ENCODE measurements at places on chromosomes 4 and X.

DNA sequence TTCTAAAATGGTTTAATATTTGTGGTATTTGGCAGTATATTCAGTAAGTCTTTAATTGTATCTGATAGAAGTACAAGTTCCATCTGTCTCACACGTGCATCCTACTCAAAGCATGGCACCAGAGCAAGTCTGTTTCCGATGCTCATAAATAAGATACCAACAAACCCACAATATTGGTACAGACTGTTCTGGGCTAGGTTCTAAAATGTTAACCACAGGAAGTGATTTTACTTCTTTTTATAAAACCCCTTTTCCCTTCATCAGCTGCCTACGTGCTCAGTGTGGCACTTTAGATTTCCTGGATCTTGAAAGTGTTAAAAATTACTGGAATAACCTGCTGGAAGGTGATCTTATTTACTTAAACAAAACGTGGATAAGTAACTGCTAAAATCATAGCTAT lies 165.1 kb downstream of the CFAP299 start:
- DNase-seq = peak; percentile 94

GRCh38 chr4:8528713-8529112 lies 51.5 kb upstream of the GPR78 start:
- DNase-seq = peak; percentile 98

- no peak for DNase-seq
These were observed 65.4 kb downstream of the ANKRD17 start for GRCh38 chr4:73193155-73193554.

GRCh38 chr4:169351872-169352271 lies 81.1 kb upstream of the SH3RF1 start:
- no peak for DNase-seq

DNA sequence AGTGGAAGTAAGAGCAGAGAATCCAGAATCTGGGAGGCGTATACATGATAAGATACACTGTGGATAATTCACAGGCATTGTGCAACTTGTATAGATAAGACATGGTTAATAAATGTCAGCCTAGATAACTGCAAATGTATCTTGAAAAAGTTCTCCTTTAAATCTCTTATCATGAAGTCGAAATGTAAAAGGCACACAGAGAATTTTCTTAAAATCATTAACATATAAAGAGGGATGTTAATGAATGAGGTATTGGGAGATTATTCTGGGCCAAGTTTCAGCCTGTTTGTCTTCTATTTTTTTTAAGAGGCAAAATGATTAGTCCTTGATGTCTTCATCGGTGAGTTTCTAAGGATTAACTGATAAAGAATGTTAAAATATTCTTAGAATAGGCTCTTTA lies 835 bp downstream of the TDO2 start:
- no peak for DNase-seq

DNA sequence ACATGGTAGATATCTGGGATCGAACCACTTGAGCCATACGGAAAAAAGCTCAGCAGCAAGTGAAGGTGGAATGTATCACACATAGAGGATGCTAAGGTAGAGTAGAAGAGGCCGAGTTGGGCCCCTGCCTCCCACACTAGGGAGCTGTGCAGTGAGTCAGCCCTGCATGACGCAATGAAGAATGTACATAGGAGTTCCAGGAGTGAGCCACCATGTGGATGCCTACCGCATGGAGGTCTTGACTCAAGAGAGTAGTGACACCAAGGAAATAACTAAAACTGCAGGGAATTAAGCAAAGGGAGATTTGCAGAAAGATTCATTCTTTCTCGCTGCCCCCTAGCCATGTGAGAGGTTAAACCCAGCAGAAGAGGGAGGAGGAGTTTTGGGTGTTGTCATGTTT lies 389.6 kb upstream of the IGFBP7 start:
- no peak for DNase-seq

DNA sequence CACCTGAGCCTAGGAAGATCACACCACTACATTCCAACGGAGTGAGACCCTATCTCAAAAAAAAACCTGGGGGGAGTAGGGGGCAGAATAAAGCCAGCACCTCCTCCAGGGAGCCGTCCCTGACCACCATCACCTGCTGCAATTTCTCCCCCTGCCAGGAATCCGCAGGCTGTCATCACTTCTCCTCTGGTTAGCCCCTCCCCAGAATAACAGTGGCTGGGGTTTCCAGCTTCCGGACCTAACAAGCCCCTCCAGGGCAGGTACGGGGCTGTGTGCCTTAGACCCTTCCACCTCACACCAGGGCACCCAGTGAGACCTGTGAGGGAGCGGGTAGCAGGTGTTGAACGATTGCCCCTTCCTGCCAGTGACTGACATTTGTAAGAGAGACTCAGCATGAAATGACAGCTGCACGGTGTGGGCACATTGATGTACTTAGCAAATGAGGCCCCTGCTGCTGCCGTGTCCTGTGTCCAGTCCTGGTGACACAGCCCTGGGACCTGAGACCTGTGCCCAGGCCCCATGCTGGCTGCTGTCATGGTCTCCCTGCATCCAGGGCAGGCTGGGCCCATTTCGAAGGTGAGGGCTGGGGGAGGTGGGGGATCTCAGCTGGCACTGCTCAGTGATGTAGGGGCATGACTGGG lies 6.7 kb upstream of the WFS1 start:
- DNase-seq = no peak

DNA sequence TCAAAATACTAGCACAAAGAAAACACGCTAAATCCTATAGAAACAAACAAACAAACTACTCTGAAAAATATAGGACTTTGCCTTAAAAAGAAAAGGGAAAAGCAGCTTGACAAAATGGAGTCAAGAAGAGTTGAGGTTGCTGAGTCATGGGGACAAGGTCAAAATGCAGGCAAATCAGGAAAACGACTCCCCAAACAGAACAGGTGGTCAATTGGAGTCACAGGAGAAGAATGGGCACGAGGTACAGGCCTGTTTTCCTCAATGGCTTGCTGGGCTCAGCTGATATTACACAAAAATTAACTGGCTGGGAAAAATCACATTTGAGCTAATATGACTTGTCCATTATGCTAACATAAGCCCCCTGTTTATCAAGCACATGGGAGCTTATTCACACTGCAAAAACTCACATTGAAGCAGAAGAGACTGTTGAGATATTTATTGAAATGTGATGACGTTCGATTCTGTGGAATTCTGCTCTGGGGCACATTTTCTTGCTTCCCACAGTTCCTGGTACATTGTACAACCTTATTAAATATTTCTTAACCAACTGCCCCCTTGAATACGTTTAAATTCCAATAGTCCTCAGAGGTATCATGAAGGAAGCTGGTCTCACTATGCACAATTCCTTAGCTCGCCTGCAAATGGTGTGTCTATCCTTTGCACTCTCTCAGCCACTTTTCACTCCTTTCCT lies 1622.1 kb downstream of the STIM2 start:
- DNase-seq = peak; percentile 79

- DNase-seq = no peak
These were observed 131.5 kb upstream of the FAT1 start for GRCh38 chr4:186855111-186855510.

GRCh38 chrX:9867226-9867625 lies 81.0 kb downstream of the SHROOM2 start:
- no peak for DNase-seq

DNA sequence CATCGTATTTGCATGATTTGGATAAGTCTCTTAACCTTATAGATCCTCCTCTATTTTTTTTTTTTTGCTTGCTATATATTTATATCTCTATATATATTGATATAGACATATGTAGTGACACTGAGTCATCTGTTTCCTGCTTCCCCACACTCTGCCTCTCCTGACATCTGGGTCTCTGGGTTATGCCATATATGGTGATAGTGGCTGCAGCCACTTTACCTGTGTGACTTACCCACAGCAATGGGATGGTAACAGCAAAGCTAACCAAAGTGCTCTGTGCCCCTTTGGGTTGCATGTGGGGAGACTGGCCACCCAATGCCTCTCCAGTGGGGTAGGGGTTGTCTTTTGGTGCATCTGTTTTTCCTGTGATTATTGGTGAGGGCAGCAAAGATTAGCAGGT lies 14.5 kb downstream of the CMC4 start:
- no peak for DNase-seq

DNA sequence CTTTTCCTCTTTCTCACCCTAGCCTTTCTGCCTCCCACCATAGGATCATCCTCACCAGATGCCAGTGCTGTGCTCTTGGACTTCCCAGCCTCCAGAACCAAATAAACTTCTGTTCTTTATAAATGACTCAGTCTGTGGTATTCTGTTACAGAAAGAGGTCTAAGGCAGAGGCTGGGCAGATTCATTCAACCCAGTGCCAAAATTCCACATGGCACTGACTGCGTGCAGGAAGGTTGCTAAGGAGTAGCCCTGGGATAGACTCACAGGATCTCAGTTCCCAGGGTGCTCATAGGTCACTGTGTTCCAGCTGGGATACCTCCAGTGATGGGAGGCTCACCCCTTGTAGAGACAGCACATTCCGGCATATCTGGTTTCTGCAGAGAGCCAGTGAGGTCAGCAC lies 22.0 kb downstream of the SORCS2 start:
- peak; percentile 31 for DNase-seq

DNA sequence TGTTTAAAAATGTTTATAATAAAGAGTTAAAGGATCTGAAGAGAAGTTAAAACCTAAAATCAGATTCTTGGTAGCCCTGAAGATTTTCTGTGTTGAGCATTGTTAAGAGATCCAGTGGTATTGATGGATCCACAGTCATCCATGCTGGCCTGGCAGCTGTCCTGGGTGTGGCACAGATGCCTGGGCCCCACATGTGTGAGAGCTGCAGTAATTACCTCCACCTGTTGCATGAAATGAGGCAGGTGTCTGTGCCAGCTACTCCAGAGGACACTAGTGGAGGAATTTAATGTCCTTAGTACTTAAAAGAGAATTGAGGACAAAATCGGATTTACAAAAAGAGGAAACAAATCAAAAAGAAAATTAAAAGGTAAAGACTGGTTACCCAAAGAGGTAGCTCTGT lies 44.0 kb downstream of the MGST2 start:
- DNase-seq = no peak

DNA sequence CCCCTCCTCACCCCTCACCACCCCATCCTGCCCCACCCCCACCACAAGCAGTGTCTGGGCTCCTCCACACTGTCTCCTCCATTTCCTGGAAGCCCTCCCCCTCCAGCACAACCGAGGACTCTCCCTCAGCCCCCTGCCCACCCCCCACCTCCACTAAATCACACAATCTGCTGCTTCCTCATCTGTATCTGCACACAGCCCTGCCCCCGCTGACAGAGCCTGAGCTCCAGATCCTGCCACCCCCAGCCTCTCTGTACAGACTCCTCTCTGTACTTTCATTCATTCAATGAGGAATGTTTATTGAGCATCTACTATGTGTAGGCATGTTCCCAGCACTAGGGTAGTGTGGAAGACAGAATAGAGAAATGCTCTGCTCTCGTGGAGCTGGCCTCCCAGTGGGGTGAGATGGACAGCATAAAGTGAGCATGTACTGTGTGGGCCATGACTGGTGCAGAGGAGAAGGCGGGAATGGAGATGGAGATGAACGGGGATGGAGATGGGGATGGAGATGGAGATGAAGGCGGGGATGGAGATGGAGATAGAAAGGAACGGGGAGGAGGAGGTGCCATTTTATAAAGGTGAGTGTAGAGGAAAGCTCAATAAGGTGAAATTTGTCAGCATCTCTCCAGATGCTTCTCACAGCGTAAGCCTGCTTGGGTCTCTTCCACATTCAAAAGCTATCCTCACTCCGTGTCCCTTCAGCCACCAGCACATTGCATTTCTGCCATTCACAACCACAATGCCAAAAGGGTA lies 2.5 kb upstream of the PPP2R2C start:
- DNase-seq = no peak

- no peak for DNase-seq
These were observed 201.0 kb upstream of the GPR101 start for GRCh38 chrX:137234651-137235402.

DNA sequence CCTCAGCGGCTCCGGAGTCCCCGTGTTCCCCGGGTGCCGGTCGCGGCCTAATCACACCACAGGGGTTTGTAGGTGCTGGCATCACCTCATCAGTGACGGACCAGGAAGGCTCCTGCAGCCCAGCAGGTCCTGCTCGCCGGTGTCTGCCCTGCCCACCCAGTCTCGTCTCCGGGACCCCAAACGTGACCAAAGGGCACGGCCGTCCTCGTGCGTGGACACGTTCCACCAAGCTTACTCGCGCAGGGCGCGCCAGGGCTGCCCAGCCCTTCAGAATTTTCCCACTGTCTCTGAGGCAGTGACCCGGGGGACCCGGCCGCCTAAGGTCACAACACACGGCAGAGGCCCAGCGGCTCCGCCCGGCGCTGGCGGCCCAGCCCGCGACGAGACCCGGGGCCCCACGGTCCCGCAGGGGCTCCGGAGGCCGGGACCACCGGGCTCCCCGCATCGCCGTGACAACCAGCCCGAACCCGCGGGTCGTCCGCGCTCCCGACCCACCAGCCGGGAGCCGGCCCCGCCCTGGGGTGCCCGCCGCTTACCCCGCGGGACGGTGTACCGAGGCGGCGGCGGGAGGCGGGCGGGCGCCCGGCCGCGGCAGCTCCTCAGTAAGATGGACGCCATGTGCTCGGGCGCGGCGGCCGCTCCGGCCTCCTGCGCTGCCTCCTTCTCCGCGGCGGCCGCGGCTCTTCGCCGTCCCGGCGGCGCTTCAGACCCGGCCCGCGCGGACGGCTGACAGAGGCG lies 454 bp downstream of the LETM1 start:
- DNase-seq = no peak

- DNase-seq = no peak
These were observed 254.7 kb downstream of the FBXW7 start for GRCh38 chr4:152281211-152281610.

- DNase-seq = no peak
These were observed 71.4 kb downstream of the LDB2 start for GRCh38 chr4:16827045-16827444.

GRCh38 chrX:35439692-35440091 lies 358.4 kb upstream of the MAGEB16 start:
- DNase-seq = no peak

DNA sequence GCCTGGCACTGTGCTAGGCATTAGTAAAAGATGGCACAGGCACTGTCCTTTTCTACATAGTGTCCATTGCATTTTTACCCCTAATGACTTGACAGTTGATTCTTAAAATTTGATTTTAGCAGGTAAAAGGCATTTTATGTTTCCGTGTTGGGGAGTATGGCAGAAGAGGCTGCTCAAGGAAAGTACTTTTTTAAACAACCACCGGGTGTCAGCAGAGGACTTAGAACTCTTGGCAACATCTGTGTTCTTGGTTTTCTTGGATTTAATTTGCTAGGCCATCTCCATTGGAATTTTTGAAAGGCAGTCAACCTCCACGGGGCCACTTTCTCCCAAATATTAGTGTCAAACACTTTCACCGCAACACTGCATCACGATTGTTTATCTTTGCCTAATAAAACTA lies 102.9 kb downstream of the TSPAN7 start:
- DNase-seq = peak; percentile 36

DNA sequence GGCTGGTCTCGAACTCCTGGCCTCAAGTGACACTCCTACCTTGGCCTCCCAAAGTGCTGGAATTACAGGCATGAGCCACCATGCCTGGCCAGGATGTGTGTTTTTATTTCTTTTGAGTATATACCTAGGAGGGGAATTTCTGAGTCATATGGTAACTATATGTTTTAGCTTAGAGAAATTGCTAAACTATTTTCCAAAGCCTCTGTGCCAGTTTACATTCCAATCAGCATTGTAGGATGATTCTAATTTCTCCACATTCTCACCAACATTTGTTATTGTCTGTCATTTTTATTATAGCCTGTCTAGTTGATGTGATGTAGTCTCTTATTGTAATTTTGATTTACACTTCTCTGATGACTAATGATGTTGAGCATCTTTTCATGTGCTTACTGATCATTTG lies 1576.0 kb downstream of the RPA4 start:
- DNase-seq = no peak

Measured in LHCN-M2 (cell line).